ENCODE measurements at places on chromosomes 3 and 15.

- no peak for DNase-seq
These were observed 3.7 kb downstream of the MDFIC2 start for GRCh38 chr3:70308760-70309159.

- no peak for DNase-seq
These were observed 4.9 kb downstream of the TM6SF1 start for GRCh38 chr15:83112233-83112955.

- no peak for DNase-seq
These were observed 461 bp downstream of the COPB2 start for GRCh38 chr3:139388821-139389551.

- no peak for DNase-seq
These were observed 57.9 kb upstream of the SELENOK start for GRCh38 chr3:53949541-53949940.

DNA sequence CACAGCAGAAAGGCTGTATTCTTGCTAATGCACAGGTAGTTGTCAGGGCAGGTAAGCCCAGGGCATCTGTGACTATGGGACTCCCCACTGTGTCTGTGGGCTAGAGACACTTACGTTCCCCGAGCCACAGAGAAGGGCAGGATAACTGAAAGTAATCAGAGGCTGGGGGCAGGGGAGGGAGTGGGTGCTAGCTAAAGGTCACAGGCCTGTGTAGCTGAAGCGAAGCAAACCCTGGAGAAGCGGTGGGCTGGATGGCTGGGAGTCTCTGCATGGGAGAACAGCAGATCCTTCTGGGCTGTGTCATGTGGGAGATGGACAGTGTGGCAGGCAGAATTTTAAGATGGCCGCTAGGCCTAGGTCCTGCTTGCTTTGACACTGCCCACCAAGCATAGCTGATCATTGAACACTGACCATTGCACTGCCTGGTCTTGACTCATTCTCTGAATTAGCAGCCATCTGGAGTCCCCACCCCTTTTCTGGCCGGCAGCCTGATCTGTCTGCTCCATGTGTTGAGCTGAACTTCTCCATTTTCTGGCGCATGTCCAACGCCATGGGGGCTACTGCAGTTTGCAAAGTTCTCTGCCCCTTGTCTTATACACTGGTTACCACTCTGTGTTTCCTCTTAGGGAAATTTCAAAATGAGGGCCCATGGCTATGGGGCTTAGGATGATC, 110.0 kb downstream of the DGKG start:
- no peak for DNase-seq

GRCh38 chr15:82597815-82598214, 49.3 kb downstream of the CPEB1 start:
- no peak for DNase-seq

- DNase-seq, result no peak
These were observed 5.9 kb downstream of the CGNL1 start for GRCh38 chr15:57382215-57382614.

- no peak for DNase-seq
These were observed 25.3 kb downstream of the ADGRG7 start for GRCh38 chr3:100634493-100635272.

DNA sequence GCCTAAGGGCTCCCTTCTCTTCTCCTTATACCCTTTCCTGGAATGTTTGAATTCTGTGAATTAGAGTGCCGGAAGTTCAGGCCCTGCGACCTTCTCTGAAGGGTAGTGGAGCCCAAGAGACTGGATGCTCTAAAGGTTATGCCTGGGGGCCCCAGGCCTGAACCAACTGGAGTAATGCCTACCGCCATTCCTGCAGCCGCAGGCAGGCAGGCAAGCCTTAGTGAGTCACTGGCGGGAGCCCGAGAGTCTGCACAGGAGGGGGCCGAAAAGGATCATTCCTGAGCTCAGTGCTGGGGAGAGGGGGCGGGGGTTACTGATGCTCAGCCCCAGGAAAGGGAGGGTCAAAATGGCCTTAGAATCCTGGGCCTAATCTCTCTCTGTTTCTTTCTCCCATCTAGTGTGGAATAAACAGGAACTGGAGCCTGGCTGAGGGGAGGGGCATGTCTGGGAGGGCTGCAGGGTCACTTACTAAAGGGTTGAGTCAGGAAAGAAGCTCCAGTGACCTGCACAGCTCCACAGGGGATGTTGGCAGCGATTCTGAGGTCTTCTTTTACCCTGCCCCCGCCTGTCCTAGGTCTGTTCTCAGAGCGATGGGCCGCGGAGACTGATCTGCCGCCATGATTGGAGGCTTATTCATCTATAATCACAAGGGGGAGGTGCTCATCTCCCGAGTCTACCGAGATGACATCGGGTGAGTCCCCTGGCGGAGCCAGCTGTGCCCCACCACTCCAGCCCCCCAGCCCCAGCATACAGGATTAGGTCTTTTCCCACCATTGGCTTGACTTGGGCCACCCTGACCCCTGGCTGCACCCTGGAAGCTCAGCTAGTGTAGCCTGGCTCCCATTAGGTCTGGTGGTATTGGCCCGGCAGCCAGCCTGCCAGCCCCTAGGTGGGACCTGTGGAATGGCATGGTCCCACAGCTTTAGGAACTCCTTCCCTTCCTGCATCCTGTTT, 2.0 kb downstream of the AP2M1 start:
- no peak for DNase-seq

- DNase-seq, result no peak
These were observed 42.0 kb downstream of the PML start for GRCh38 chr15:74036271-74037170.

DNA sequence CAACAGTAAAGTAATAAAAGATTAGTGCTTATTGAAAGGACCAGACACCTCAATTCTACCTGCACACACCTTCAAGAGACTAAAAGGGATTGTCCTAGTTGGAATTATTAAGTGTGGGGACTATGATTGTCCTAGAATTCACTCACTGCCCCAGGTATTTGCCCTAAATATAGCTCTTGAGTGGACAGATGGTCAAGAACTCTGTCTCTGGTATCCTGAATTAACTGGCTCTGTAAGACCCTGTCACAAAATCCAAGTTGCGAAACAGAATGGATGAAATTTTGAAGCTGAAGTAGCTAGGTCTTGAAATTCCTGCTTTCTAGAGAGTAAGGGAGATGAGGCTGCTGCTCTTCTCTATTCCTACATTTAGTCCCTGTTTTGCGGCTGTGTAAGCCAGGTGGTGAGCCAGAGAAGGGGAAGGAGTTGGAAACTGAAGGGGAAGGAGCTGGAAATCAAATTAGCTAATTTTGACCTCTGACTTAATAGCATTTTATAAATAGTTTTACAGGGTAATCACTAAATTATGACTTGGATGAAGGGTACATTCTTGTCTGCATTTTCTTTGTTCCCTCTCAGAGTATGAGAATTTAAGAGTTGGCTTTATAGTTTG, 34.5 kb downstream of the KBTBD12 start:
- no peak for DNase-seq

DNA sequence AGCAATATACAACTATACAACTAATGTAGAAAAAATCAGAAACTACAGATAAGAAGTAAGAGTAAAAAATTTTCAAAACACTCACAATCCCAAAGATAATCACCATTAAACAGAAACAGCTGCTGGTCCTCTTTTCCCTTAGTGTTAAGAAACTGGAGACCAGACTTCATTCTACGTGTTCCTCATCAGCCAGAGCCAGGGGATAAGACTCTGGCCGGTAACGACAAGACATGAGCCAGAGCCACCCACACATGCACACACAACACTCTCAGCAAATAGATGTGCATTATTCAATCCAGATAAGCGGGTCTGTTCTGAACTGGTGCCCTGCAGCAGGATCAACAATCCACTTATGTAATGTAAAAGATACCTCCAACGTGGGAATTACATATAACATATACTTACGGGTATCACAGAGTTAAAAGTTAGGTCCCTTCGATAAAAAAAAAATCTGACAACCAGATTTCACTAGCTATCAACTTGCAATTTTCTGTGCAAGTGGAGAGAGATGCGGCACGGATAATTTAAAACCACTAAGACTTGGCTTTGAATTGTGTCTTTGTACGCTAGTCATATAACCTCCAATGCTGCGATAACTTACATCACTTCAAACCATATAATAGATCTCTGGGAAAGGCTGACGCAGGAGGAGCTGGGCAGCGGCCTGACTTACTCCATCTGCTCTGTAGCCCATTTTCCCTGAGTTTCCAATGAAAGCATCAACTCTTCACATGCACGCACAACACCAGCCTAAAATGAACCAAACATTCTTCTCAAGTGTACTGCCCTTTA, 17.8 kb downstream of the PRICKLE2 start:
- DNase-seq, result no peak

DNA sequence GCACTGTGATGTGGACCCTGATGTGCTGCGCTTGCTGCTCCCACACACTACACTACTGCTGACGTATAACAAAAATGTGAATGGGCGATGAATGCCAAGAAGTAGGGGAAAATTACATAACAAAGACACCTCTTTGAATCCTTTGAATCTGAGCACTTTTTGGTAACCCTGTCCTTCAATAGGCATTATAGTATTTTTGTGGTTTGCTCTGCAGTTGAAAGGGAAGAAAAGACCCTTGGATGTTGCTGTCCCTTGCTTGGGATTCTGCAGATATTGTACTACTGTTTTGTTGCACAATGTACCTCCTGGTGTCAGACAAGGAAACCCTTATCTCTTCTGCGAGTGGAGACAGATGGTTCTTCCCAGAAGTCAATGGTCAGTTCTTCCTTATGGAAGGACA, 124.8 kb upstream of the UBE3A start:
- no peak for DNase-seq

GRCh38 chr3:128011140-128011539, 41.1 kb upstream of the SEC61A1 start:
- DNase-seq, result no peak

DNA sequence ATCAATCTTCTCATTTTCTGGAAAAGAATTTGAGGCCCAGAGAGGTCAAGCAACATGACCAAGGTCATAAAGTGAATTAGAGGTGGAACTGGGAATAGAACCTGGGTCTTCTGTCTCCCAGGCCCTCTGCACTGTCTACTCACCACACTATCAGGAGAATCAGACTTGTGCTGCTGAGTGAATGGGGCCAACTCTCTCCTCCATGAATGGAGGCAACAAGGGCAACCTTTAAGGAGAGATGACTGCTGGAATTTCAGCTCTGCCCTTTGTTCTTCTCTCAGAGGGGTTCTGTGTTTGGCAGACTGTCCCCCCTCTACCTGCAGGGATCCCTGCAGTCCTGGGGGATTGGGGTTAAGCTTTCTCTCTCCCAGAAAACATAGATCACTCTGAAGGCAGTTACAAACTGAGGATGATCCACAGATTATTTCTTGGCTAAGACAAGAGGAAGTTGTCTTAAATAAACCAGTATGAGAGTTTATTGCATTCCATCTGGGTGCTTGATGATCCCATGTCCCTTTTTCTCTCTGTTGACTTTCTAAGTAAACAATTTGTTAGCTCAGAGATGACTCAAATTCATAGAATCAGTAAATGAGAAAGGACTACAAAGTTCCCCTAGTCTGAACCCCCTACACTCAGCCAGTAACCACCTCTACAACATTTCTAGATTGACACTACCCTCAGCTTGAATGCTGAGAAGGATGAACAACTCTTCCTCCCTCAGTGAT, 99.0 kb upstream of the LIPC start:
- DNase-seq, result no peak

GRCh38 chr3:63933459-63933858, 21.3 kb upstream of the SCAANT1 start:
- DNase-seq, result no peak

DNA sequence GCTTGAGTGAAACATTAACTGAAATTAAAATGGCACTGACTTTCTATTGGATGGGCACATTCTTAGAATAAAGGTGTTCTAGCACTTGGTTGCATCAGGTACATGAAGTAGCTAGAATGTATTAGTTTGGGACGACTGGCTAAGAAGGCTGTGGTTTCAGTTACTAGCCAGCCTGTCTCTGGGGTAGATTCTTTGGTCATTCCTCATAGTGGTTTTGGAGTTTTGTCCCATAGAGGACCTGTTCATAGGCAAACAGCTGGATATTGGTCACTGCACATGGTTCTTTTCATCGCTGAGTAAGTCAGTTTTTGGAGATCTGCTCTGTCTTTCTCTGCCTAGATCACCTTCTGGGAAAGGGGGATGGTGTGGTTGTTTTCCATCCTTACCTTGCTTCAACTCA, 55.3 kb downstream of the ADAMTSL3 start:
- no peak for DNase-seq

DNA sequence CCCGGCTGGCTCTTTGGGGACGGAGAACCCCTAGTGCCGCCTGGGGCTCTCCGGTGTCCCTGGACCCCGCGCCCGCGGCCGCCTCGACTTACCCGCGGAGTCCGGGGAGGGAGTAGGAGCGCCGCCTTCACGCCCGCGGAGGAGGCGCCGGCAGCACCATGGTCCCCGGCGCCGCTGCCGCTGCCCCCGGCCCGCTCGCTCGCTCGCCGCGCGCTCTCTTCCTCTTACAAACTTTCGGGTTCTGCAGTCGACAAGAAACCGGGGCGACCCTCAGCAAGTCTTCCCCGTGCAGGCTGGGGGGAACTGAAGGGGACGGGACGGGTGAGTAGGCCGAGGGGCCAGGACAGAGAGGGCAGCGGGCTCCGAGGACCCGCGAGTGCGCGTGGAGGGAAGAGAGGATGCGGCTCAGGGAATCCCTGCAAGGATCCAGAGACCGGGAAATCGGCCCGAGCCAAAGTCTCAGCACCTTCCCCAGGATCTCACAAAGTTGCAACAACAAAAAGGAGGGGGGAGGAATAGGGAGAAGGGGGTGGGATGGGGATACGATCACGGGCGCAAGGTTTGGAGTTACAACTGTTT, 2.0 kb downstream of the FOXP1 start:
- DNase-seq, result no peak

GRCh38 chr3:53739966-53740365, 106.3 kb downstream of the CHDH start:
- DNase-seq, result no peak

GRCh38 chr15:31128919-31129768, 27.6 kb upstream of the TRPM1 start:
- no peak for DNase-seq

- DNase-seq, result no peak
These were observed 3.9 kb upstream of the SEMA3B start for GRCh38 chr3:50264964-50265485.

- no peak for DNase-seq
These were observed 691 bp downstream of the MAP2K1 start for GRCh38 chr15:66387163-66388042.

DNA sequence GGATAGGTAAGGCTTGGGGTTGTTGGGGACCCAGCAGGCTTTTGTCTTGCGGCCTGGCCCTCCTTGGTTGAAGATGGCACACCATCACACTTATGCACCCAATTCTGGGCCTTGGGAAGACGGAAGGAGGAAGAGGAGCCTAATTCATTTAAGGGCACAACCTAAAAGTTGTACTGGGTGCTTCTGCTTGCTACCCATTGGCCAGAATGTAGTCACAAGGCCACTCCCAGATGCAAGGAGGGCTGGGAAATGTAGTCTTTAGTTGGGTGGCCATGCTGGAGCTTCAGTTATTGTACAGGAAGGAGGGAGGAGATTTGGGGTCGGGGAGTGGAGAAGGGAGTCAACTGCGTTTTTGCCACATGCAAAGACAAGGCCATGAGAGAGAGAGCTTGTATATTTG, 109.2 kb downstream of the TMEM266 start:
- DNase-seq, result no peak

GRCh38 chr3:73739791-73740453, 115.2 kb upstream of the PDZRN3 start:
- no peak for DNase-seq

GRCh38 chr3:110519071-110519470, 552.5 kb upstream of the NECTIN3 start:
- DNase-seq, result no peak

- no peak for DNase-seq
These were observed 15.1 kb downstream of the DUSP7 start for GRCh38 chr3:52041118-52041731.
